A549 treated with dexamethasone at 1 μM for 4 hours (cell line): ENCODE measurements at places on chromosomes 2 and 18. TPM values are rescaled to one million over a fixed set of nuclear protein-coding genes. Genes with fewer than 3 reads are reported as not detected.

Gene MBD5
- total RNA-seq: 5.4 to 7.4 TPM (median 5.8 TPM) in 5 replicates

Gene KRTCAP3
- 0.39 to 0.87 TPM (median 0.45 TPM) in 5 replicates for total RNA-seq

Gene STARD6
- total RNA-seq: 0.21 TPM in 1 of 5 replicates, not detected in the others

Gene MAB21L4
- total RNA-seq: 0.14 to 0.36 TPM (median 0.29 TPM) in 5 replicates

Gene ROCK2
- total RNA-seq: 23.8 to 37.6 TPM (median 31.3 TPM) in 5 replicates

Gene RNF152
- total RNA-seq: 0.07 to 0.20 TPM (median 0.11 TPM) in 5 replicates

Gene PARD3B
- 0.52 to 1.4 TPM (median 0.90 TPM) in 5 replicates for total RNA-seq

Gene CXCR1
- total RNA-seq: not detected in 5 replicates

Gene SGPP2
- total RNA-seq: 0.46 to 0.84 TPM (median 0.51 TPM) in 5 replicates

Gene UPP2
- total RNA-seq: not detected in 5 replicates

Gene LRRTM1
- not detected in 5 replicates for total RNA-seq
